Neural crest cell (in vitro differentiated cells): ENCODE measurements at places on chromosomes 2 and 18.

- DNase-seq = no peak
These were observed 38.2 kb upstream of the FAM136A start for GRCh38 chr2:70340075-70340474.

- no peak for DNase-seq
These were observed 43.7 kb upstream of the IGFBP5 start for GRCh38 chr2:216739035-216739434.

DNA sequence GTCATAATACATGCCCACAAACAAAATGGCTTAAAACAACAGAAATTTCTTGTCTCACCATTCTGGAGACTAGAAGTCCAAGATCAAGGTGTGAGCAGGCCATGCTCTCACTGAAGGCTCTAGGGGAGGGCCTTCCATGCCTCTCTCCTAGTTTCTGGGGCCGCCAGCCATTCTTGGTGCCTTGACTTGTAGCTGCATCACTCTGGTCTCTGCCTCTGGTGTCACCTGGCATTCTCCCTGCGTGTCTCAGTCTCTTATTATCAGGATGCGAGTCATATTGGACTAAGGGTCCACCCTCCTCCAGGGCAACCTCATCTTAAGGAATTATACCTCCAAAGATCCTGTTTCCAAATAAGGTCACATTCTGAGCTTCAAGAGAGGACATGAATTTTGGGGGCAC, 76.1 kb downstream of the KCNF1 start:
- no peak for DNase-seq

- no peak for DNase-seq
These were observed 197.1 kb upstream of the RAB12 start for GRCh38 chr18:8412117-8412516.

DNA sequence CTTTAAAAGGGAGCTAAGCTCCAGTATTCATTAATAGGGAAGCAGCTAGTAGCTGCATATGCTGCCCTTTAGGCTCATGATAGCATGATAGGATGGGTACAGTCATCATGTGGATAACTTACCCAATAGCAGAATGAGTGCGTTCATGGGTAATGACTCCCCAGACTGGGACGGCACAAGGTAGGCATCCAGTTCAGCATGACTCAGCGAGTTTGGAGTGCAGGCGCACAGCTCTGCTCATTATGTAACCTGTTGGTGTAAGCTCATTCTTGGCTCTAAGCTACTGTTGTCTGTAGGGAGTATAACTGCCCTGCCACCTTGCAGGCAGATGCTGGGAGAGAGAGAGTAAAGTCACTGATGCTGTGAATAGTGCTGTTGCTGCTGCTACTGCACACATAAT, 209.2 kb upstream of the SYT4 start:
- DNase-seq = no peak

GRCh38 chr2:14756981-14757657, 124.6 kb downstream of the LRATD1 start:
- no peak for DNase-seq

DNA sequence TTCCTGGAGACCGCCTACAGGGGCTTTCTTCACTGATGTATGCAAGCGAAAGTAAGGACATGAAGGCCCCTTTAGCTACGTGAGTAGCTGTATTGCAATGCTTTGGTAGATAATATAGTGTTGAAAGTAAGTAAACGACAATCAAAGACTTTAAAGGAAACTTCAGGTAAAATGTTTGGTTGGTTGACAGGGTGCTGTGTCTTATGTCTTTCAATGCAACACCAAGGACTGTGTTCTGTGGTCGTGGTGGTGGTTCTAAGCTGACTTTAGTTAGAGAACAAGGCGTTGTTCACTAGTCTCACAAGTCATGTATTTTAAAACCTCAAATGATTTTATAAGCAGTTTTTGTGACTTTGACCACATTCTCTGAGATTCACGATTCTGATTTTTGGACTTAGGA, 58.0 kb upstream of the CABYR start:
- no peak for DNase-seq

DNA sequence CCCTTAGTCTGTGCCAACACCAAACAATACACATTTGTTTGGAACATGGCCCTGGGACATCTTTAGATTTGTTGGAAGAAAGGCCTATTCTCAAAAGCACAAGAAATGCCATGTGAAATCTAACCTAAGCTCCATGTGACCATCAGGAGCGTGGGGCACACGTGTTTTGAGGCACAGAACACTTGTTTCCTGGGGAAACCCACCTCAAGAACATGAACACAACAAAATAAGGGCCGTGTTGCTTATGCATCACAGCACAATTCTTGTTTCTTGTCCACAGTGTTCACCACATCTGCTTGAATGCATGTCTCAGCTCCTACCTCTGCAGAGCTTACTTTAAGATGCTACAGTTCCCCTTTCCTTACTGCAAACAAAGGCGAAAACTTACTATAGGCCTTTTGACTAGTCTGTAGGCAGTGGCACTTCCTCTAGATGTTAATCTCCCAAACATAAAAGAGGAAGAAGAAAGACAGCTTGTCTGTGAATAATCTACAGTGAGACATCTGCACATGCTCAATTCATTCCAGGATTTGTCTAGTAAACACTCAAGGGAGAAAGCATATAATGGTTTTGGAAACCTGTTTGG, 165.0 kb downstream of the ANKRD44 start:
- DNase-seq = no peak

DNA sequence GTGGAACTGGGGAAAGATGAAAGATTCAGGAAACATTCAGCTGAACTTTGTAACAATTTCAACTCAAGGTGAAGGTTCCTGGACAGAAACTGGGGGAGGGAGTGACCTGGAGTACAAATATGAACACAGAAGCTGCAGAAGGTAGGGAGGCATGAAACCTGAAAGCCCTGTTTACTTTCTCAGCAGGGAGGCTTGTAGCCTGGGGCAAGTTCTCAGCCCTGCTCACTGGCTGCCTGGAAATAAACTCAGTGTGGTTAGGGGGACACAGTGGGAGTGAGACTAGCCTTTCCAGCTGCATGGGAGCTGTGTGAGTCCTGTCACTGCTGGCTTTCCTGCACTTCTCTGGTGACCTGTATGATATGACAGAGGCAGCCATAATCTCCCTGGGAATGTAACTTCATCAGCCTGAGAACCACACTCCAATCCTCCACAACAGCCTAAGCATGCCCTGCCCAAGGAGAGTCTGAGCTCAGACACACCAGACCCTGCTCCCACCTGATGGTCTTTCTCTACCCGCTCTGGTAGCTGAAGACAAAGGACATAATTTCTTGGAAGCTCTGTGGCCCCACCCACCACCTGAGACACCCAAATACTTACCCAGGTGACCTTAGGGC, 77.0 kb downstream of the ZSWIM2 start:
- DNase-seq = no peak

DNA sequence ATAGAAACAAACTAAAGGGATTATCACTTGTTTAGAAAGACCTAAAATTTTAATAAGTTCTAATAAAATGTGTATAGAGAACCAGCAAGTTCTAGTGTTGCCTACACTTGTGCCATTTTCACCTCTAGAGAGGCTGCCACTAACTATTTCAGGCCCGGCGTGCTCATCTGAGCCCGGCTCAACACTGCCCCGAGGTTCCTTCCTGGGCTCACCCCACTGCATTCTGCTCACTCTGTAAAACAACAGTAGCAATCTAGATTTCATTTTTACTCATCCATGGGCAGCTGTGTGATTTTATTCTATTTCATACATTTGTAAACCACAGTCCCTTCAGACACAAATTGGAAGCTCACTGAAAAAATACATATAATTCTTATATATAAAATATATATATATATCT, 253.2 kb downstream of the L3MBTL4 start:
- no peak for DNase-seq

DNA sequence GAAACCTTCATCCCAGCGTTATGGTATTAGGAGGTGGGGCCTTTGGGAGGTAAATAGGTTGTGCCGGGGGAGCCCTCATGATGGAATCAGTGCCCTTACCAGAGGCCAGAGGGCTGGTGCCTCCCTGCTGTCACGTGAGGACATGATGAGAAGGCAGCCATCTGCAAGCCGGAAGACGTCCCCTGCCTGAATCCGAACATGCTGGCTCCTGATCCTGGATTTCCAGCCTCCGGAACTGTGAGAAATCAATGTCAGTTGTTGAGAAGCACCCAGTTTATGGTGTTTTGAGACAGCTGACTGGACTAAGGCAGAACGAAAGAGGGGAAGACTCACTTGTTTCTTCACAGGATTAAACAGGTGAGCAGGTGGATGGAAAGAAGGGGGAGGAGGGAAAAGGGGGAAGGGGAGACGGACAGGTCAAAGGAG, 13.0 kb upstream of the KLF11 start:
- no peak for DNase-seq

DNA sequence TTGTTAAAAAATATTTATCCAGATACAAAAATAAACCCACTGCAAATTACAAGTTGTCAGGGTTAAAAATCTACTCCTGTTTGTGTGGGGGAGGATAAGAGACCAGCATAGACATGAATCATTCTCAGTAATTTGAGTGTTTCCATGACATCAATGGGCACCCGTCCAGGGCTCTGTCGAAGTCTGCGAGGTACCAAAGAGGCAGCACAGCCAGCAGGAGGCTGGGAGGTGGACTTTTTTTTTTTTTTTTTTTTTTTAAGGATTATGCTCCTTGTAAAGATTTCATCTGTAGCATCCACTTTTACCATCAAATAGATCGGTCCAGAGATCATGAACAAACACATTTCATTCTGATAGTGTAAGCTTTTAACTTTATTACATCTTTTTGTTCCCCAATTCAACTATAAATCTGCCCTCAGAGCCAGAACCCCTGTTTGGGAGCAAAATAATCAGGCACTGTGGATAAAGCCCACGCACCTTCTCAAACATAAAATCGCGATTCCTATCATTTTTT, 182.0 kb downstream of the TCF4 start:
- DNase-seq = no peak

DNA sequence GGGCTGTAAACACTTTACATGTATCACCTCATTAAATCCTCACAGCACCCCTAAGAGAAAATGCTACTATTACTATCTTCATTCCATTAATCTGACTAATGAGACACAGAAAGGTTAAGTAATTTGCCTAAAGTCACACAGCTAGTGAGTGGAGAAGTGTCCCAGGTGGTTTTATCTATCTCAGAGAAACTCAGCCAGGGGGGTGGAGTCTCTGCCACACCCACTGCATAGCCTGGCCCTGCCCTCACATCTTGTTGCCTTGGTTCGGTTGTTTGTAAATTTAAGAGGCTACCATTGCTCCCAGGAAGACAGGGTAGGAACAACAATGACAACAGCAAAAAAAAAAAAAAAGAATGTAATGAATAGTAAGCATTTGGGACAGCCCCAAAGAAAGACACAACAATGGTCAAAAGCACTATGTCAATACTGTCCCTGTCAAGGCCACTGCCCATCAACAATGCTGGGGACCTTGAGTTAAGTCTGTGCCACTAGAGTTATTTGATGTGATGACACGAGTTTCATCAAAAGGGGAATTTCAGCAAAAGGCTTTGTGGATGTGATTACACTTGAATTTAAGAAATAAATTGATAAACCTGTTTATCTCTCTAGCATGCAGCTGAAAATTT, 17.5 kb downstream of the CYRIA start:
- DNase-seq = no peak

DNA sequence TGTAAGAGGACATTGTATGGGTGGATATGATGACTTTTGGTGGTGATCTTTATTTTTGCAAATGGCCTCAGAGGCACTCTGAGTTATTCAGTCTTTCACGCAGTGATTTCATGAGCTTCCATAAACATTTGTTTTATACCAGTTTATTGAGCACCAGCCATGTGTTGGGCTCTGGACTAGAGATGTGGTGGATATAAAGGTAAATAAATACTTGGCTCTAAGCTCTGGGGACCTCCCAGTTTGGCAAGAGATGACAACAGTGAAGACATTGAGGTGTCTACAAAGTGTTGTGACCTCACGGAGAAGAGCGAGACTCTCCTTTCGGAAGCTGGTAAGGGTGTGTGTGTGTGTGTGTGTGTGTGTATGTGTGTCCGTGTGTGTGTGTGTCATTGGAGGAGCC, 146.4 kb downstream of the TANC1 start:
- DNase-seq = no peak

- DNase-seq = no peak
These were observed 382.6 kb upstream of the CDH2 start for GRCh38 chr18:28559511-28559910.

GRCh38 chr2:26605999-26606846, 34.9 kb downstream of the CIB4 start:
- no peak for DNase-seq

DNA sequence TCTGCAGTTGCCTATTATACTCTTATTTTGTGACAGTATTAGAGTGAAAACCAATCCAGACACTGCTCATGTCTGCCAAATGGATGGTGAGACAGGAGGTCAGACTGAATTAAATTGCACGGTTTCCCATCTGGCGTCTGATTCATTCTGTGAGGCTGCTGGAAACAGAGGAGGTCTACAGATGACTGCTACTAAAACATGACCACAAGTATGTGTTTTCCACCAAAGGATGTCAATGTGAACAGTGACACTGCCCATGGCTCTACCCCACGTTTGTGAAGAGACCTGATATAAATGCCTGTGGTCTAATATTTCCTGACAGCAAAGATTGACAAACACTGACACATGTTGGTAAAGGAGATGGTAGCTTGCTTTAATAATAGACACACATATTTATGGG, 104.3 kb upstream of the ST6GAL2 start:
- DNase-seq = no peak

DNA sequence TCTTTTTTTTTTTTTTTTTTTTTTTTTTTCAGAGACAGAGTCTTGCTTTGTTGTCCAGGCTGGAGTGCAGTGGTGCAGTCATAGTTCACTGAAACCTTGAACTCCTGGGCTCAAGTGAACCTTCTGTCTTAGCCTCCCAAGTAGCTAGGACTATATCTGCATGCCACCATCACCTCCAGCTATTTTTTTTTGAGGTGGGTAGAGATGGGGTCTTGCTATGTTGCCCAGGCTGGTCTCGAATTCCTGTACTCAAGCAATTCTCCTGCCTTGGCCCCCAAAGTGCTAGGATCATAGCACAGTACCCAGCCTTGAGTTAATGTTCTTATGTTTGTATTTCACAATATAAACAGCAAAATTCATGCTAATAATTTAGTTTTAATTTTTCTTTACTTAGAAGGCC, 62.9 kb upstream of the IGFBP2 start:
- DNase-seq = no peak

GRCh38 chr2:97704989-97705388, 8.4 kb upstream of the ZAP70 start:
- DNase-seq = no peak

DNA sequence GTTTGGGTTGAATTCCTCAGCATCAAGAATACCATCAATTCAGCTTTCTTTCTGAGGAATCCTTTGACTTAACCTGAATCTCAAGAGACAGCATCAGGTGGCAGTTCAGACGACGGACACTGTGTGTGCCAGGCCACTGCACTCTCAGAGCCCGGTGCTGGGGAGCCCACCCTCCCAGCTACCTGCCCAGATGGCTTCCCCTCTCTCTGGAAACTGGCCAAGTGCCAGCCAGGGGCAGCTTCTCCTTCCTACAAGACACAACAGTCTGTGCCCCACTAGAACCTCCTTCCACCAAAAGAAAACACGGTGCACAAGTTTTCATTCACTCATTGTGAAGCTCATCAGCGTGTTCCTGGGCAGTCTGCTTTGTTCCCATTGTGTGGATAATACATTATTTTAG, 28.5 kb downstream of the MAL start:
- no peak for DNase-seq
